ENCODE measurements at places on chromosomes 11 and 22.

GRCh38 chr22:34064696-34065095 is 144.4 kb upstream of the LARGE1 start:
- no peak for DNase-seq

GRCh38 chr11:96105197-96105895 is 181.4 kb upstream of the MTMR2 start:
- no peak for DNase-seq

DNA sequence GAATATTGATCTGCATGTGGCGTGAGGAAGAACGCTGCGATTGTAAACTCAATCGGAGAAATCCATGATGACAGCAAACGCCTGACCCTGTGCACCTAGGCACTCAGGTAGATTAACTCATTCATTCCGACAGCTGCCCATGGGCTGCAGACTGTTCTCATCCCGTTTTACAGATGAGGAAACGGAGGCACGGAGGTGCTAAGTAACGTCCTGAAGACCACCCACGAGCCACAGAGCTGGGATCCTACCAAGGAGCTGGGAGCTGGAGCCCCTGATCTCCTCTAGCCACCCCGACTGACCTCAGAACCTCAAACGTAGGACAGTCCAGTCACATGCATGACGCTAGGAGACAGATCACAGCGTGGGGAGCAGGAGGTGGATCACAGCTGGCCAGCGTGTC is 1092.7 kb downstream of the BRD1 start:
- no peak for DNase-seq

DNA sequence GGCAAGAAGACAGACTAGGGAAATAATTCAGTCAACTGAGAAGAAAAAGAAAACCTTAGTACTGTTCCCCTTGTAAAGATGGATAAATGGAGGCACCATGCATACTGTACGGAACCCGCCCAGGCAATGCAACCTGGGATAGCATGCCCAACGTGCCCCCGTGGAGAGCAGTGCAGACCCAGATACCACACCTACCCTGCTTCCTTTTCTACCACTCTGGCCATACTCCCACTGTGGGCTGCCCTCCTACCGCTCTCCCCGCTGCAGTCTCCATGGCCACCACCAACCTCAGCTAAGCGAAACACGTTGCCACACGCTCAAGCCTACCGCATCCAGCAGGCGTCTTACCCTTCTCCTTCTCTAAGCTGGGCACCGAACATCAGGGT is 117.4 kb upstream of the SERPIND1 start:
- DNase-seq = no peak

- no peak for DNase-seq
Observed at GRCh38 chr11:106457727-106458126, 380.3 kb downstream of the AASDHPPT start.

- DNase-seq = no peak
Observed at GRCh38 chr22:26981111-26981510, 323.7 kb downstream of the MIAT start.

GRCh38 chr11:109552376-109552775 is 130.4 kb downstream of the C11orf87 start:
- no peak for DNase-seq

- DNase-seq = no peak
Observed at GRCh38 chr11:68925611-68926010, 21.9 kb downstream of the IGHMBP2 start.

DNA sequence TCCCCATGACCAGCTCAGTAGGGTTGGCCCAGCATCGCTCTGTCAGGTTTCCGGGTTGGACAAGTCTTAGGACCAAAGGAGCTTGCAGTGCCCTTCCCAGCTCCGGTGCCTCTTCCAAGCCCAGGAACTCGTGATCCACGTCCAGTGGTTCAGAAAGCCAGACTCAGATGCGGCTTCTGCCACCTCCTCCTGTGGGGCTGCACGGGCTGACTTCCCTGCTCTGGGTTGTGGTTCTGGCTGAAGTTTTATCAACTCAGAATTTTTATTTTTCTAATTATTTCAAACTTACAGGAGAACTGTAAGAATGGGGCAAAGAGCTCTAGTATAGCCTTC is 85.0 kb downstream of the BCR start:
- no peak for DNase-seq

- DNase-seq = no peak
Observed at GRCh38 chr22:41922328-41922727, 4.3 kb downstream of the TNFRSF13C start.

- no peak for DNase-seq
Observed at GRCh38 chr22:47053726-47054141, 291.3 kb downstream of the TBC1D22A start.

DNA sequence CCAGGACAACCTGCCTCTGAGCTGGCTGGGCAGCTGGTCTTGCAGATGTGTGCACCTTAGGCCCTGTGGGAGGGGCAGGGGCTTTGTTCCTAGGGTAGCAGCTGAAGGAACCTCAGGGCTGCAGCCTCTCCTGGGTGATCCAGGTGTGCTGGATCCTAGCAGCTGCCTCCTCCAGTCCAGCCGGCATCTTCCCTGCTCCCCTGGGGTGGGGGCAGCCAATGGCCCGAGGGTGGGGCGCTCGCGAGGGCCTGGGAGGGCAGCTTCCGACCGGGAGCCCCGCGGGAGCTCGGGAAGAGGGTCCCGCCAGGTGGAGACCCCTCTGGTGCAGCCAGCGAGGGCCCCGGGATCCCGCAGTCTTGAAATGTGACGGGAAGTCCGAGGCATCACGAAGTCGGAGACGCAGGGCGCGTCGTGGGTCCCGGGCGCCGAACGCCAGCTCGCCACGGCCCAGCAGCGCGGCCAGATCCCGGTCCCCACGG is 1.7 kb downstream of the IFITM1 start:
- DNase-seq = no peak

GRCh38 chr22:20391222-20391621 is 2.7 kb upstream of the ZNF74 start:
- no peak for DNase-seq

- no peak for DNase-seq
Observed at GRCh38 chr22:19304547-19304946, 13.0 kb upstream of the CLTCL1 start.

GRCh38 chr22:26364066-26365015 is 64.7 kb upstream of the ASPHD2 start:
- DNase-seq = peak; percentile 75

- DNase-seq = no peak
Observed at GRCh38 chr22:29145321-29146072, 60.2 kb upstream of the EMID1 start.

DNA sequence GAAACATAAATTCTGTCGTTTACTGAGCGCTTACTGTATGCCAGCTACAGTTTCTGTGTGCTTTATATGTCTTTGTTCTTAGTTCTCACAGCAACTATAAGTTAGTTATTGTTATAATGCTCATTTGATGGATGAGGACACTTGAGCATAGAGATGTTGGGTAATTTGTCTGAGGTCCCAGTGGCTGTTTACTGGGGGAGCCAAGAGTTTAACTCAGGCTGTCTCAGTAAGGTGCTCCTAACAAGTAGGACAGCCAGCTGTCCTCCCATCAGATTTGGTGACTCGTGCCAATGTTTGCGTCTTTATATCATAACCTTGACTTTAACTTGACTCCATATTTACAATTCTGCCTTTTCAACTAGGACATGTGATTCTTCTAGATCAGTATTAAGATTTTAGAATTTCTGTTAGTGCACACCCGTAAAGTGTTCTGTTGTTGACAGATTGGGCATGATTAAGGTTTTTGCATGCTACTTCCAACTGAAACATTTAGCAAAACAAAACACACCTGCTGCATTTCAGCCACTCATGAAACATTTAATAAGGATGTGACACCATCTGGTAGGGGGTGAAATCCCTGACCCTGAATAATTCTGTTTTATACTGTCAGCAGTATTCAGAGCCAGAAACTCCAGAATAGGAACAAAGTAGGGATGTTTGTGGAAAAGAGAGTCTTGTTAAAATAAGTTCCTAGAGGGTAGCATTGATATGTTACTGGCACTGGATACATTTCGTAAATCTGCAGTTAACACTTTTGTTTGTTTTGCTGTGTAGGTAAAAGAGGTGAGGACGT is 1.9 kb downstream of the REXO2 start:
- DNase-seq = no peak

DNA sequence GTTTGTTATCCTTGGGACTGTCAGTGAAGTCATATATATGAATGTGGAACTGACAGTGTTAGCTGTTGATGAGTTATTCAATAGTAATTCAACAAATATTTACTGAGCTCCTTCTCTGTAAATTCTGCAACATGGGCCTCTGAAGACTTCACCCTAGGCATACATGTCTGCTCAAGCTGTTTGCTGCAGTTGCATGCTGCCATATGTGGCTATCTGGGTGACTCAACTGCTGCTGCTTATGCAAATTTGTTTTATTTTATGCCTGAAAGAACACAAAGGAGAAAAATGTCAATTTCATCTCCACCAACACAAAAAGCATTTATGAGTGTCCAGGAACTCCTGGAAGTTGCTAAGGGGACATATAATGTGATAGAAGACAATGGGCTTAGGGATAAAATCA is 417.6 kb downstream of the AASDHPPT start:
- DNase-seq = no peak

- DNase-seq = no peak
Observed at GRCh38 chr11:70926543-70927201, 325.7 kb downstream of the SHANK2 start.

Measured in NCI-H1048 (cell line).